NCI-H460 (cell line): ENCODE measurements at places on chromosomes 3 and 15.

DNA sequence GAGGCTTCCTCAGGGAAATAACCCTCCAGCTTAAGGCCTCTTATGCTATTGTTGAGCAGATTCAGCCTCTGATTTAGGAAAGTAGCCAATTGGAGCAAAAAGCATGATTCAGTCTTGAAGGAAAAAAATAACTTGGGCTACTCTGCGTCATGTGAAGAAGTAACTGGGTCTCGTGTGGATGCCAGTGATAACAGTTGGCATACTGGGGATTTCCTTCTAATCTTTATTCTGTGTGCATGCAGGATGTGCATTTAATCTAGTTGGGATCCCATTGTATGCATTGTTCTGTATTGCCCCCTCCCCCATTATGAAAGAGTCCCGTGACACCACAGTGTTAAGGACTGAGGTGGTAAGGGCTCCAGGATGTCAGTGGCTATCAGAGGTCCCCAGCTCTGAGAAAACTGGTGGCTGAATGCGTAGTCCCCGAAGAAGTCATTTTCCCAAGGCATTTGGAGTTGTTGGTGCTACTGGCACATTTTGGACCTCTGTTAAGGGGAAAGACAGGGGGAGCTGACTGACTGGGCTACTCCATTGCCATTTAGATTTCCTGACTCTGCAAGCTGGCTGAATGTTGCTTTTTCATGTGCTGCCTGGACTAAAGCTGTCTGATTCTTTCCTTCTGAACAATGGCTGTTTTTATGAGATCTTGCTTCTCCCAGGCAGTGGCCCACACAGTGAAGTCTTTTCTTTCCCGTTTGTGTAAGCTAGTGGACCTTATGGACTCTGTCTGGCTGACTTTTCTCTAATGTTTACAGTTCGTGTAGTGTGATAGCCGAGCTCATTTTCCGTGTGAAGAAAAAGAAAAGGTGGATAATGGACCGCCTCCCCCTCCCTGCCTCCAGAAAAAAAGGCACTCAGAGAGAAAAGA lies 38.4 kb upstream of the TRAK1 start:
- DNase-seq = no peak

- DNase-seq = no peak
Observed at GRCh38 chr15:28983432-28984311, 97.9 kb downstream of the APBA2 start.

DNA sequence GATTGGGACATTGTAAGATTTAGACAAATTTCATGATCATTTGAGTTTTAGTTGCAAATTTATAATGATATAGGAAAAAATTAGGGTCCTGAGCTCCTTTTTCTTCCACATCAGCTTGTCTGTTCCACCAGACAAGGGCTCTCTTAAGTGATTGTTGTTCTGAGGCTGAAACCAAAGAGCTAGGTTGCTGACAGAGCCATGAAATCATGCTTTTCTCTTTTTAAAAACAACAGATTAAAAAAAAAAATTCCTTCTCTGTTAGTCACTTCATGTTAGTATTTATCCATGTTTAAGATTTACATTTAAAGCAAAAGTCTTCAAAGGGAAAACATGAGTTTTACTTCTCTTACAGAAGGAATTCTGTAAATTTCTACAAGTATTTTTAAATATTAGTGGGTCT lies 56.8 kb downstream of the ATP2C1 start:
- no peak for DNase-seq

GRCh38 chr3:17491601-17492000 lies 250.8 kb downstream of the TBC1D5 start:
- no peak for DNase-seq

DNA sequence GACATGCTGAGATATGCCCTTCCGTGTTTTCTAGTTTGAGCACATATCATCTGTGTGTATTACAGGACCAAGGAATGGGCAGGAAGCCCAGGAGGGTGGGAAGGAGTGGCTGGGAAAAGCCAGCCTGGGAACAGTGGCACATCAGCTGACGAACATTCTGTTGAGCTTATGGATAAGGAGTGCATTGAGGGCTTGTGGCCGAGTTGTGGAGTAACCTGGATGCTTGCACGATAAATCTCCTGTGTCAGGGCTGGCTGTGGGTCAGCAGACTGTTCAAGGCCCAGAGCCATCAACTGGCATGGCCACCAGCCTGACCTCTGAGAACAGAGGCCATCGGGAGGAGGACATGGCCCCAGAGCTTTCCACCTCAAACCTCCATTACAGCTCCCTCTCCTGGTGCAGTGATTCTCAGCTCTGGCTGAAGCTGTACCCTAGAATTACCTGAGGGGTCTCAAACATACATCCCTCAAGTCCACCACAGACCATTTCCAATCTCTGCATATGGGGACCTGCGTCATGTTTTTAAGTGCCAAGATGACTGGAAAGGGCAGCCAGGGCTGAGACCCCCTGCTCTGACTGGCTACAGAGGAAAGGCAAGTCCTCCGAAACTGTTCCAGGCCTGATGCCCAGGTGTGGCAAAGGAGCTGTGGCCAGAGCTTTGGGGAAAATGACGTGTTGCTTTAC lies 4.8 kb upstream of the VILL start:
- DNase-seq = no peak

DNA sequence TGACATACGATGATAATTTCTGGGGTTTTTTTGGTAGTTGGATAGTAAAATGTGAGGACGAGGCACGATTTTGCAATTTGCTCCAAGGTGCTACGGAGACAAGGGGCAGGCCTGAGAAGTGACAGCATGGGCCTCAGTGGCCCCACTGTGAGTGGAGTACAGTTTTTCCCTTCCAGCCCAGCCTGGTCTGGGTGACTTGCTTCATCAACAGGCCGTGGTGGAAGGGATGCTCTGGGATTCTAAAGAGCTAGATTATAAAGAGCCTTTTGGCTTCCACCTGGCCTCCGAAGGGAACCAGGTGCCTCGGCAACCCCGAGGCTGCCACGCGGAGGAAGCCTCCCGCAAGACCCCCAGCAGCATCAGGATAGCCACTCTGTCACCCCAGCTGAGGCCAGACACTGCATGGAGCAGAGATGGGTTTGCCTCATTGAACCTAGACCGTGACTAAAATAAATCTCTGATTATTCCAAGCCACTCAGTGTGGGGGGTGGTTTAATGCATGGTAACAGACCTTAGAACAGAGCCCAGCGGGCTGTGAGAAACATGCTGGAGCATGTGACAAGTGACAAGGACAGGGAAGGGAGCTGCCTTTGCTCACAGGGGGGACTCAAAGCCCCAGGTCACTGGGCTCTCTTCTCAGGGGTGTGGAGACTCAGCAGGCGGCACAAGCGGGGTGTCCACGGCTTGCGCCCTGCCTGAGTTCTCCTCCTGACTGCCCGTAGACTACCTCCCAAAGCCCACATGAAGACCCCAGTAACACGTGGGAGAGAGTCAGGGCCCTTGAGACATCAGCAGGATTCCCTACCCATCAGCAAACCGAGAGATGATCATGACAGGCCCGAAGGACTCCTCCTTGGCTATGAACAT lies 22.6 kb upstream of the SLC41A3 start:
- DNase-seq = no peak

DNA sequence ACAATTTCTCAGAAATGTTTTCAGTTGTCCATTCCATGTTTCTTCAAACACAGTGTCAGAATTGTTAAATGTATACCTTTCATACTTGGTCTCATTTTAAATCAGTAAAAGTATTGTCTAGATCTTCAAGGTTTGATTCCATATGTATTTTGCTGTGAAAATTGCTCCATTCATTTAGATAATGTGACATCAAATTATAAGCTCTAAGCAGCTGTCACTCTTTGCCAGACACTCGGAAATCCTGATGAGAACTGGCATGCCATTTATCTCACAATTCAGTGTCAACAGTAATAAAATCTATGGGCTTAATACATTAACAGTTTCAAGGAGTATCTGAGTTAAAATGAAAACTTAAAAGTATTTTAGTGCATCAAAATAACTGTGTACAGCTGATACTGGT lies 1025.3 kb upstream of the EPHA6 start:
- DNase-seq = no peak

DNA sequence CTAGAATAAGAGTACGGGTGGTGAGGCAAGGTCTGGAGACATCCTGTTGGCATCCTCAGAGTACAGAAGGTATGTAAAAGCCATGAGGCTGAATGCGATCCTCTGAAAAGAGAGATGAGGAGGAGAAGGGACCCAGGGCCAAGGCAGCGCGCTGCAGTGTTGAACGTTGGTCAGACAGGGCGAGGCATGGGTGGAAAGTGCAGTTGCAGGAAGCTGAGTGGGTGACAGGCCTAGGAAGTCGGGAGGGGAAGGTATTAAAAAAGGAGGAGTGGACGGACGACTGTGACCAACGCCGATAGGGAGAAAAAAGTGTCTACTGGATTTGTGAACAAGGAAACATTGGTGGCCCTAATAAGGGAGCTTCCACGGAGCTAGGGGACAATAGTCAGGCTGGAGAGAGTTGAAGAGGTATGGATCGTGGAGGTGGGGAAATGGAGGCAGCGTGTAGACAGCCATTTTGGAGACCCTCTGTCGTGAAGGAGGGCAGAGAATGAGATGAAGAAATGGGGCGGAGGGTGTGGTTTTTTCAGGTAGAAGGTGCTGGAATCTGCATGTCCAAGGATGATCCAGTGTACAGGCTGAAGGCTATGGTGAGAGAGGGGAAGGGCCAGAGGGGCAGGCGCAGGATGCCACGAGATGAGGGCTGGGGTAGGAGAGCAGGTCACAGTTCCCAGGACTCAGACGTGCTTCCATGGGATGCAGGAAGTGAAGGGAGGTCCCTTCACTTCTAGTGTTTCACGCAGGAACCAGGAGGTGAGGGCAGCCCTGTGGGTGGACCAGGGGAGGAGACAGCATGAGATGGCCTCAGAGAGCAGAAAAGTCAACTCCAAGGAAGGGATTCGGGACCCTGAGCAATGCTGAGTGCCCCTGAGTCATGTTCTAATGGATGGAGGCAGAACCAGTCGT lies 115.9 kb downstream of the ASB7 start:
- DNase-seq = no peak

- DNase-seq = no peak
Observed at GRCh38 chr15:51750792-51751696, at the start of gene TMOD2. Gene TMOD2 (plus strand): TSS chr15:51751597. CDS start chr15:51766442, 14,845 bp downstream.

- no peak for DNase-seq
Observed at GRCh38 chr3:150128126-150128525, 157.4 kb upstream of the PFN2 start.

GRCh38 chr3:158095111-158095813 lies 11.0 kb downstream of the SHOX2 start:
- DNase-seq = no peak

- DNase-seq = no peak
Observed at GRCh38 chr3:48219543-48219942, 3.8 kb upstream of the CAMP start.

DNA sequence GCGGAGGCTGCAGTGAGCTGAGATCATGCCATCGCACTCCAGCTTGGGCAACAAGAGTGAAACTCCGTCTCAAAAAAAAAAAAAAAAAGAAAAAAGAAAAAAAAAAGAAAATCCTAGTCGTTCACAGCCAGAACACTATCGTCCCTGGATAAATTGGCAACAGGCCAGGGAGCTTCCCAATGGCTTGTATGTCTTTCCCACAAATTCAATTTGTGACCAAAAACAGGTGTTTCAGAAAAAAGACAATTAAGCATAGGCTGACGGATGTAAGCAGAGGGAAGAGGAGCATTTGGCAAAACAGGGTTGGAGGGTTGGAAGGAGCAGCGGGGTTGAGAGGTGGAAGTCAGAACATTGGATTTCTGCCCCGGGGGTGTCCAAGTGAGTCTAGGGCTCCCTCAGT lies 8.5 kb downstream of the EPB42 start:
- DNase-seq = no peak

DNA sequence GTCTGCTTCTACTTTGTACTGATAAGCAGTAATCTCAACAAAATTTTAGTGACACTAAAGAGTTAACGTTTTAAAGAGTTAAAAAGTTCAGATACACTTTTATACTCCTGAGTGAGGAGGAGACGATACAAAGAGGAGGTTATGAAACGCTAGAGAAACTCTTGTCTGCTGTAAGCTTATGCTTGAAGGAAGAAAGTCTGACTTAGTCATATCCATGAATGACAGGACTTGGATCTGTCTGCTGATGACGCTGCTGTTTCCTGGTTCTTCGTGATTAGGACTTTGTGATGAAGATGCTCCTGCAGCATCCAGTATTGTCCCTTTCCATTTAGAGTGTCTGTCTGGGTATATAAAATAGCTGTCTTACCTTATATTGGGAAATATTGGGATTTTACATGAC lies 15.8 kb downstream of the TCF12 start:
- DNase-seq = no peak

- DNase-seq = no peak
Observed at GRCh38 chr15:55741833-55742497, 987 bp downstream of the PRTG start.

DNA sequence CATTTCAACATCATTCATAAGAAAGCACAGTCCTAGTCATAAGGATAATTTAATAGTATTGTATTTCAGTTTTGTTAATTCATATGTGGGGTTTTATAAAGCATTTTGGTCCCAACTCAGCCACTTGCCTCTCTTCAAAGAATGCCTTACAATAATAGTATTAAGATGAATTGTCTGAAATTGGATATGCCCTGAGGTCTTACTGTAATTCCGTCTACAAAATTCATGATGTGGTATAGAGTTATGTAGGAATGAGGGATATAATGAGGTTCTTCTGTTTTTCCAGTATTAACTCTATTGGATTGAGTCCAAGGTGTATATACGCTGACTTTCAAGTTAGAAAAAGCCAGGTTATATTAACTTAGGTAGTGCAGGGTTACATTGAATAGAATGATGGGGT lies 177.0 kb downstream of the GOLIM4 start:
- no peak for DNase-seq

DNA sequence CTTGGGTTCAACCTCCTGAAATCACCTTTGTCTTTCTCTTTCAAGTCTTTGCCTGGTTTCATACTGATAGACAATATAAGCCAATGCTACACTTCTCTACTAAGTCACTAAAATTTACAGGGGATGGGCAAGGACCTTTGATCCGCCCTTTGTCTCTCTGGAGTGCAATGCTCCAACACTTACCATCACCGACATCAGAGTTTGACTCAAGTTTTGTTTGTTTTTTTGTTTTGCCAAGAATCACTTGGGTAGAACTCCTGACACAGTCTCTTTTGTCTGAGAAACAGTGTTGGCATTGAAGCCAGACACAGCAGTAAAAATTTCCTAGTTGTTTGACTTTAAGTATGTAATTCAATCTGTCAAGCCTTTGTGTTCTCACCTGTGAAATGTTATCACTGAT lies 29.3 kb downstream of the NFKBIZ start:
- DNase-seq = no peak

DNA sequence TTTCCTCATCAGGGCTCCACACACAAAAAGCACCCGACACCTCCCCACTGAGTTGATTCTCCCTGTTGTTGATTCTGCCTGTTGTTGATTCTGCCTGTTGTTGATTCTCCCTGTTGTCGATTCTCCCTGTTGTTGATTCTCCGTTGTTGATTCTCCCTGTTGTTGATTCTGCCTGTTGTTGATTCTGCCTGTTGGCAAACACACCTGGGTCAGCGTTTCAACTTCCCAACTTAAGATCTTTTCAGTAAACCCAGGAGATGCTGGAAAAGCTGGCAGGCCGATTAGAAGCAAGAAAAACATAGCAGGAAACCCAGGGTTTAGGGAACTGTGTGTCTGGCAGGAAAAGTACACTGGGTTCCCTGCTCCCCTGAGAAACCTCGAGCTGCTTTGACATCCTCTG lies 47.9 kb downstream of the TNK2 start:
- DNase-seq = no peak
